ENCODE measurements at places on chromosomes 1 and 21. TPM values are rescaled to one million over a fixed set of nuclear protein-coding genes. Genes with fewer than 3 reads are reported as not detected.

The HHIPL2 gene
- 0.14 TPM for total RNA-seq

GRCh38 chr1:234393190-234393589, 19.9 kb downstream of the COA6 start:
- DNase-seq: no peak
- H3K27ac ChIP-seq: no peak overlapping the region
- no peak overlapping the region for H3K4me3 ChIP-seq
- H3K36me3 ChIP-seq: peaks cover 11% of the 10 kb centered on the region
- H3K27me3 ChIP-seq: no peaks in the 10 kb centered on the region
- peaks cover 2% of the 10 kb centered on the region for H3K4me1 ChIP-seq

- no peak overlapping the region for H3K4me3 ChIP-seq
- no peaks in the 10 kb centered on the region for H3K36me3 ChIP-seq
- H3K4me1 ChIP-seq: no peaks in the 10 kb centered on the region
- H3K27me3 ChIP-seq: peaks cover 1% of the 10 kb centered on the region
- DNase-seq: no peak
- H3K27ac ChIP-seq: no peak overlapping the region
These were observed 333.6 kb upstream of the CAMK1G start for GRCh38 chr1:209249785-209250440.

DNA sequence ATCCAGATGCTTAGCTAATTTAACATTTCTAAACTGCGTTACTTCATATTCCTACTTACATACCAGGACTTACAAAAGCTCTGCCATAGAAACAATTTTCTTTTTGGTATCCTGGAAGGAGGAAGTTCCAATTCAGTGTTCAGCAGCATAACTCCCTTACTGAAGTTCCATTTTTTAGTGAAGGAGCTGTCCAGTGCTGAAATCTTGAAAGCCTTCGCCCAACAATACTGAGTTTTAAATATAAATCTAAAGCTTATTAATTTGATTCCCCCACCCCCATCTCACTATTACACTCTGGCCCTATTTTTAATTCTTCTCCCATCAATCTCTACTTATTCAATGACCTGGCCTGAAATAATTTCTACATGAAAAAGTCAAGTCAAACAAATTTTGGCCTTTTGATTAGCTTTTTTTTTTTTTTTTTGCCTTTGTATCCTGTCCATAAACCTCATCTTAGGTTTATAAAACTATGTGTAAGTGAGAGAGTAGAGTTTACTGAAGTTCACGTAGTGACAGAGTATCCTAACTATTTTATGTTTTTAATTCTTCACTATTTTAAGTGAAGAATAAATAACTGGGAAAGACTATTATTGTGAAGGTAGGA, 323.0 kb upstream of the PLD5 start:
- H3K4me1 ChIP-seq: no peaks in the 10 kb centered on the region
- no peak for DNase-seq
- no peak overlapping the region for H3K4me3 ChIP-seq
- H3K27ac ChIP-seq: no peak overlapping the region
- H3K27me3 ChIP-seq: no peaks in the 10 kb centered on the region

DNA sequence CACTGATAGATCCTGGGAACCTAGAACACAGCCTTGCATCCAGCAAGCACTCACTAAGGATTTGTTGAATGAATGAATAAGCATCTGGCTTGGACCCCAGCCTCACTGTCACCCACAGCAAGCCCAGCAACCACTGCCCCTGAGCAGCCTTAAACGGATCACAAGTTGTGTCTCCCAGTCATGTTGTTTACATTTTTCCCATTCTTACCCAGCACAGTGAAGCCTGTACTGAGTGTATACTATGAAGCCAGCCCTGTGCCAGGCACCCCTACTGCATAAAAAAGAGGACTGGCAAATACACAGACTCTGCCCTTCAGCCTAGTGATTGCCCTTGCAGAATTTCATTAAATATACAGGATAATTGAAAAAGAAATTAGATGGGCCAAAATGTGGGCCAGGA, 30.2 kb downstream of the RRAGC start:
- H3K4me1 ChIP-seq: no peaks in the 10 kb centered on the region
- DNase-seq: no peak
- H3K27me3 ChIP-seq: peaks cover 33% of the 10 kb centered on the region
- no peak overlapping the region for H3K4me3 ChIP-seq
